Heart right ventricle (tissue), 16 donors: ENCODE measurements at places on chromosomes 12 and 14. TPM values are rescaled to one million over a fixed set of nuclear protein-coding genes. Genes with fewer than 3 reads are reported as not detected.

DNA sequence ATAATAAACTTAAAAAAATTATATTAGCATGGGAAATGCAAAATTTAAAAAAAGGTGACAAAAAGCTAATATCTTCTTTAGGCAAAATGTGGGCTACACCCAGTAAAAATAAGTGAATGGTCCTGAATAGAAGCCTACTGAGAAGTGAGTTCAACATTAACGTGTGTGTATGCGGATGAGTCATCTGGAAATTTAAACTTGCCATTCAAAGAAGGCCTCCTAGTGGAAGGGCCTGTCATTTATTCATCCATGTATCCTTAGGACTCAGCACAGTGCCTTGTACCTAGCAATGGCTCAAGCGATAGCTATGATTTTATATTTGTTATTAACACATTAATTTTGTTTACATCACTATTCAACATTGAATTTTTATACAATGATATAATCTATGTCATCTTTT is 226.2 kb downstream of the NUBPL start:
- no peak for DNase-seq

DNA sequence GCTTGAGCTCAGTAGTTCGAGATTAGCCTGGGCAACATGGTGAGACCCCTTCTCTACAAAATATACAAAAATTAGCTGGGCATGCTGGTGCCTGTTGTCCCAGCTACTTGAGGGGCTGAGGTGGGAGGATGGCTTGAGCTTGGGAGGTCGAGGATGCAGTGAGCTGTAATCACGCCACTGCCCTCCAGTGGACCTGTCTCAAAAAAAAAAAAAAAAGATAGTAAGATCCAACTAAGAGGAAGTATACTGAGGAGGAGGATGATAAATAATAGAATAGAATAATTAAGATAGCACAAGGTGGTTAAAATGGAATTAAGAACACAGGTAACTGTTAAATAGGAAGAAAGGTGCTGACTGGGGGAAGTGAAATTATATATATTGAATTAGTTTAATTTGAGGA is 37.0 kb upstream of the BAZ1A start:
- no peak for DNase-seq

DNA sequence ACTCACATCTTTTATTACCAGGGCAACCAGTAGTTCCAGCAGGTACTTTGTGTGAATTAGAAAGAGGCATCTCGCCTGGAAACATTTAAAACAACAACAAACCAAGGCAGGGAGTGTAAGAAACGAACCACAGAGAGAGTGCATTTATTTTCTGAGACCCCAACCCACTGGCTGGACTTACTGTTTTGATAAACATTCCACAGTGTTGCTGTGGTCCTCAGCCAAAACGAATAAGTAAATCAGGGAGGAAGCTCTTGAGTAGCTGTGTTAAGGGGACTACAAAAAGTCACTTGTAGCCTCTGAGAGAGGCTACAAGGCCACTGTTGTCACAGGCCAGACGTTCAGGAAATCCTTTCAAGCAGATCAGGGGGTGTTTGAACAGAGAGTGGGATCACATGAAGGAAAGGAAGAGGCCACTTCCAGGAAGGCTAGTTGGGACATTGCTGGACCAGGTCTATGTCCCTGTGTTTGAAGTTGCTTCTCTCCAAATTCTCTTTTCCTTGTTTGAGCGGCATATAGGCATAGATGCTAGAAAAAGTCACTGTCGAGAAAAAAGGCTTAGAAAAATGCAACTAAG is 33.8 kb downstream of the DMAC2L start:
- no peak for DNase-seq

Gene SCN8A
- 0.07 TPM for polyA plus RNA-seq

GRCh38 chr12:70240673-70241072 is 2.6 kb upstream of the CNOT2 start:
- no peak for DNase-seq

DNA sequence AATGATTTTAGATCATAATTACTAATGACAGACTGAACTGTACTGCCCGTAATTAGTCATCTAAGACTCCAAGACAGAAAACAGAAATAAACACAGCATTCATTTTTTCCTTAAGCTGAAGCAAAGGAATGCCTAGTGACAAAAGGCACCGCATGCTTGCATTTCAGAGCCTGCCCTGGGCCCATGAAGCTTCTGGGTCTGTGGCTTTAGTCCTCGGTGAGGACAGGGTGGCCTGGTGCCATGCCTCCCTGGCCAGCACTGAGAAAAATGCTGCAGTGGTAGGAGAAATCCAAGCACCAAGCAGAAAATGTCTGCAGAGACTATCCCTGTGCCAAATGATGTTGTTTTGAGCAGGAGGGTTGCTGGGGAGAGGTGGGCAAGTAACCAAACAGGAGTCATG is 171.6 kb downstream of the CALM1 start:
- DNase-seq = no peak

Gene PTGDR
- polyA plus RNA-seq = 1.9 TPM

DNA sequence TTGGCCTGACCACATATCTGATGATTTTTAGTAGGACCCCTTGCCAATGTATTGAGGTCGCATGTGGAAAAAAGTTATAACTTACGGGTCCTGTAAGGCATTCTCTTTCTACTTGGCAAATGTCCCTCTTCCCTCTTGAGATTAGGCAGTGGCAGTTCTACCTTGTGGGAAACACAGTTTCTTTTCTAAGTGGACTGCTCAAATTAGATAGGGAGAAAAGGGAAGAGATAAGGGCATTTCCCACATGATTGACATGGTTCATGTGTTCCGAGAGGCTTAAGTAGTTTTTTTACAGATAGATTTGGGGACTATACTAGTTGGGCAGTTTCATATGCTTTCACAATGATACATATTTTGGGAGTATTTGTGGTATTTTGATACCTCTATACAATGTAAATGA is 154.7 kb downstream of the FBXL14 start:
- no peak for DNase-seq

DNA sequence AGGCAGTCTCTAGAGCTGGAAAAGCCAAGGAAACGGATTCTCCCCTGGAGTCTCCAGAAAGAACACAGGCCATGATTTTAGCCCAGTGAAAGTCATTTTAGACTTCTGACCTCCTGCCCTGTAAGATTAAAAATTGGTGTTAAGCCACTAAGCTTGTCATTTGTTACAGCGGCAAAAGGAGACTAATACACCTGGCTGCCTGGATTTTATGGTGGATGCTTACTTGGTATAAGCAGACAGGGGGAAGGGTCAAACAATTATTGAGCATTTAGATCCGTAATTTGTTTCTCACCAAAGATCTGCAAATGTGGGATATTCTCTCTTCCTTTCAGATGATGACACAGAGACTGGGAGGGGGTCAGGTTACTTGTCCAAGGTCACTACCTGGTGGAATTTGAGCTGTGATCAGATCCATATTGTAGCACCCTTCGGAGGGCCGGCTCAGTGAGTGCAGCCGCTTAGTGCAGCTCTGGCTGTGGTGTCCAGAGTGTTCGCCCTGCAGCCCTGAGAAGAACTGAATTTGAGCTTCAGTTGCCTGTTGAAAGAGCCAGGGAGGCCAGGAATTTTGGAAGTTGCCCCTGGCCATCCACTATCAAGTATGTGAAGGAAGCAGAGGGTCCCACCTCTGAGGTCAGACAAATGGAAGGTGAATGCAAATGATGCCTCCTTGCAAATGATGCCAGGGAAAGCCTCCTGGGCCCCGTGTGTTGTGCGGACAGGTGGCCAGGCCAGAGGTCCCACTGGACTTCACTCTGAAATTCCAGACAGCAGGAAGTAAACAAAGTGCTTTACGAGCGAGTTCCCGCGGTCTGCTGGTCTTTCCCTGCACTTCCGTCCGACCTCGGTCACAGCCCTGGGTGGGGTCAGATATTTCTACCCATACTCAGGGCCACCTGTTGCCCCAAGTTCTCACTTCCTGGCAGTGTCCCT is 15.1 kb downstream of the GLRX5 start:
- no peak for DNase-seq

Gene TPPP2
- polyA plus RNA-seq = 0.75 TPM

Gene GYS2
- 0.15 TPM for polyA plus RNA-seq

- DNase-seq = no peak
Observed at GRCh38 chr12:58414398-58414871, 473.1 kb downstream of the ATP23 start.

Gene PLCZ1
- polyA plus RNA-seq = 0.88 TPM

- DNase-seq = no peak
Observed at GRCh38 chr14:92223025-92223424, 99.9 kb upstream of the SLC24A4 start.

- no peak for DNase-seq
Observed at GRCh38 chr12:45918818-45919217, 71.6 kb downstream of the SCAF11 start.

Gene STYK1
- polyA plus RNA-seq = 0.01 TPM

DNA sequence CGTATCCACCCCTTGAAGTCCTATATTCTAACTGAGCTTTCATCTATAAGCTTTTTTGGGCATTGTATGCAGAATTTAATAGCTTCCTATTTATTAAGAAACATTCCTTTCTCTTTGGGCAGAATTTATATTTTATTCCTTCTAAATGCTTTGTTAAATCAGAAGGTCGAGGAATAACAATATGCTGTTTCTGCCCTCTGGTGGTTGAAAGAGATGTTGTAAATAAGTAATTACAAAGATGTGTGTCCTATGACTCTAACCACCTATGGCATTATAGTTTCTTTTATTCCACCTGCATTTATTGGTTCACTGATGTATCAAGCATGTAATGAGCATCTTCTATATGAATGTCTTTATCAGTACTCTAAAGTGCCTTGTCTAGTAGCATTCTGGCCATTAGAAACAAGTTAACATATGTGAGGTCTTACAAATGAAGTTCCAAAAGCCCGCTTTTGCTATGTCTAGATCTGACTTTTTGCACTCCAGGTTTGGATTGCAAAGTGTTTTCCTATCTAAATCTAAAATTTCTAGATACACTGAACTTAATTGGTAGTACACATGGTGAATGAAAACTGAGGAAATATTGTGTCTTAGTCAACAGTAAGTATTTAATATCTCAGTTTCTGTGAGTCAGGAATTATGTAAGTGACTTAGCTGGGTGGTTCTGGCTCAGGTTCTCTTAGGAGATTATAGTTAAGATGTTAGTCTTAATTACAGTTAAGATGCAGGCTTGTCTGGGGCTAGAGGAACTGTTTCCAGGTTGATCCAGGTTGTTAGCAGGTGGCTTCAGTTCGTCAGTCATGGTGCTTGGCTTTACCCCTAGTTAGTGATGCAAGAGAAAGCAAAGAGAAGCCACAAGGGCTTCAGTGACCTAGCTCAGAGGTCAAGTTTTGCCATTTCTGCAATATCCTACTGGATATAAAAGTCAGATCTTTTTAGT is 57.5 kb downstream of the PLEKHA5 start:
- no peak for DNase-seq

Gene KRT78
- 0.07 TPM for polyA plus RNA-seq

Gene MAP1LC3B2
- polyA plus RNA-seq = 4.6 TPM

Gene RSRC2
- polyA plus RNA-seq = 48.9 TPM

- no peak for DNase-seq
Observed at GRCh38 chr14:95250140-95250769, 69.5 kb downstream of the CLMN start.

GRCh38 chr12:131941116-131941986 is 8.4 kb upstream of the EP400 start:
- no peak for DNase-seq

DNA sequence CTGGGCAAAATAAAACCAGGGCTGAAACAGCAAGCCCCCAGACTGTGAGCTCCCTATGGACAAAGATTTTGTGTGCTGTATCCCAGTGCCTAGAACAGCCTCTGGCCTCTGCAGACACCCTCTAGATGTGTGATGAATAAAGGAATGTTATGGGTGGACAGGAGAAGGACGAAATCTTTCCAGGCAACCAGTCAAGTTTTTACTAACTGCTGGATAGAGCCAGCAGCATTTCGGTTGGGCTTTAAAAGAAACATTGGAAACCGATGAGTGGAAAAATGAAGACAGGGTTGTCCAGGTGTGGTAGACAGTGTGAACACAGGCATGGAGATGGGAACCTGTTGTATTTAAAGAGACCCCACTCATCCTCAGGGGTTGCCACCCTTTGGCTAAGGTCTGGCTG is 4.0 kb downstream of the CHGA start:
- DNase-seq = no peak

Gene CLEC9A
- 0.04 TPM for polyA plus RNA-seq

DNA sequence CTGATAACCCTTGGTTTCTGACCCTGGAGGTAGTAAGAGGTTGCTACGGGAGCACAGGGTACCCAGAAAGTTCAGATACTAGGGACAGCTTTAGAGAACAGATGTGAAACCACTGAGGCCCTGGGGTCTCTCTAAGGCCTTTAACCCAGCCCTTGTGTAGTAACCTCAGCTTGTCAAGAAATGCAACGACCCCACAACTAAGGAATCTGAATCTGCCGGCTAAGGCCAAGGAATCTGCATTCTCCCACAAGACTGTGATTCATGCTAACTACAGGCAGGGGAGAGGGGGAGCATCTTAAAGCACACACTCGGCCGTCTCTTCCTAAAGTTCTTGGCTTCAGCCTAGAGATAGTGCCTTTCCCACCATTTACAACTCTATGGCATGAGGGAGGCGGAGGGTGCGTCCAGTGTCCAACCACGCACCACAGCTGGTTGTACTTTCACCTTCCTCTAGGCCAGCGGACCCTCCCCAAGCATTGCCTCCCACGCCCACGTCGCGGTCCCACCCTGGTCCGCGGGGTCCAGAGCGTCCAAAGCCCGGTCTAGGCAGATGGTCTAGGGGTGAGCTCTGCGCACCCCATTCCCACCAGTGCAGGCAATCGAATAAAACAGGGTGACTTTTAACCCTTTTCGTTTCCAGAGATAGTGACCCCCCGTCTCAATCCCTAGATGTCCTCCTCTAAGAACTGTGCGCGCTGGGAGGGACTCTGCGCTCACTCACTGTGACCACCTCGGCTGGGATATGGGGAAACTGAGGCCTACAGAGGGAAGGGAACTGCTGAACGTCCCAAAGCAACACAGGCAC is 735 bp upstream of the VASH1 start:
- no peak for DNase-seq

Gene PELI2
- 0.87 TPM for polyA plus RNA-seq

DNA sequence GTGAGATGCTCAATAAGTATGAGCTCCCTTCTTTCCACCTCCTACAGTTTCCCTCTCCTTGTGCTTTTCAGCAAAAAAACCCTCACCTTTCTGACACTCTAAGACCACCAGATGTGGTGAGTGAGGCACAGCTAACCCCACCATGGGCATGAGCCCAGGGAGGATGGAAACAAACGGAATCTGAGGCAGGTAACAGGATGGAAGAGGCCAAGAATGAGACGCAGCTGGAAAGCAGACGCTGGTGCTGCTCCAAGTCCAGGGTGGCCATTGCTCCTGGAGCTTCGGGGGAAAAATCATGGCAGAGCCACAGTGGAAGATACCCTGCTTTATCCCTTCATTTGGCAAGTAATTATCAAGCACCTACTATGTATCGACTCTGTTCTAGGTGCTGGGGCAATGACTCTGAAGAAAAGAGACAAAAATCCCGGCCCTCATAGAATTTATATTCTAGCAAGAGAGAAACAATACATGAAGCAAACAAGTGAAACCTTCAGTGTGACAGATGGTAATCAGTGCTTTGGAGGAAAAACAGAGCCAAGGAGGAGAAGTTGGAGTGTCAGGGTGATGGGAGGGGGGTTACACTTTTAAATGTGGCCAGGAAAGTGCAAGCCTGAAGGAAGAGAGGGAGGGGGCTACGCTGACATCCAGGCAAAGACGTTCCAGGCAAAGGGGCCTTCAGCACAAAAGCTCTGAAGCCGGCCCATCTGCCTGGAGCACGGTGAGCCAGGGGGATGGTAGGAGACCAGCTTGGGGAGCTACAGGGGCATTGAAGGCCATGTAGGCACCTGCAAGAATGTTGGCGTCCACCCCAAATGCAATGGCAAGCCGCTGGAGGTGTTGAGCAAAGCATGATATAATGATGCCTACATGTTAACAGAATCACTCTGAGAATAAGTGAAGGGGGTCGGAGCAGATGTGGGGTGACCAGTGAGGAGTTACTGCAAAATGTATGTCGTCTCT is 154.2 kb downstream of the DPF3 start:
- DNase-seq = no peak

GRCh38 chr12:2259369-2259768 is 206.6 kb downstream of the CACNA1C start:
- no peak for DNase-seq

Gene MANSC4
- polyA plus RNA-seq = not detected

Gene ETFBKMT
- polyA plus RNA-seq = 2.7 TPM
